Heart left ventricle (tissue), 16 donors: ENCODE measurements at places on chromosomes 3 and 15.

DNA sequence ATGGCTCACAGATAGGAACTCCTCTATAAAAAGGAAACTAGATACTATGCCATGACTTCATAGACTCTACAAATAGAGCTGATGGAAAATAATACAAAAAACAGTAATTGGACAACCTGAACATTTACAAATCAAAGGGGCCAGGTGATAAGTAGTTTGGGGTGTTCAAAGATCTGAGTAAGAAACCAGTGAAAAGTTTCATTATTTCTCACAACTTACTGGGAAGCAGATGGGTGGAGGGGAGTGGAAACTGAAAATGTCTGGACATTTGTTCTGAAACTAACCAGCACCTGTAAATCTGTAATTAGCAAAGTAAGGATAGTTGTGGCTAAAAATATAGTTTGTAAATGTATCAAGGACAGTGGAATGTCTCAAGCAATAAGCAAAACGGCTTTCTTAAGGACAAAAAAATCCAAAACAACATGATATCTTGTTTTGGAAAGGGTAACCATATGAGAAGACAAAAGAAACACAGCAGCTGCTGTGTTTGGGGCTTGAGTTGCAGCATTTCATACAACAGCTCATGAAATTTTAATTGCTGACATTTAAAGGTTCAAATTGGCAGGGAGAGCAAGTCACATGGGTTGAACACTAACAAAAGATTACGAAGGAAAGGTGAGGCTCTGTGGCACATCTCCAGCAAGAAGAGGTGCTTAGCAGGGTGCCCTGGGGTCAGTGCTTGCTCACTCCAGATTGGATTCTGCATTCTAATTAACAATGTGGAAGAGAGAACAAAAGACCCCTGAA is 26.8 kb upstream of the THBS1 start:
- no peak for DNase-seq

DNA sequence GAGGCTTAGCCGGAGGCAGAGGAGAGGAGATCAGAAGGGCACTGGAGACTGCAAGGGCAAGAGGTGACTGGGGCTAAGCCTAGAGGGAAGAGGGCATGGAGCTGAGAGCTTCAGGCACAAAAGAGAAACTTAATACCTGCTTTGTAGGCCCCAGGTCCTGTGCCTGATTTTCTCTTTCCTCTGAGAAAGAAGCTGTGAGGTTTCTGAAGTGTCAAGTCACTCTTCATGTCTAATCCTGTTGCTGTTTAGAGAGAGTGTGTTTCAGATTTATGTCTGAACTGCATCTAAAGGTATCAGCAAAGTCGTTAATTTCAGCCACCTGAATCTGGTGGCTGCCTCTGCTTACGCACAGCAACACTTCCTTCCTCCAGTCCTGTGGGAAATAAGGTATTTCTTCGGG is 106.9 kb upstream of the RNU6-1 start:
- no peak for DNase-seq

DNA sequence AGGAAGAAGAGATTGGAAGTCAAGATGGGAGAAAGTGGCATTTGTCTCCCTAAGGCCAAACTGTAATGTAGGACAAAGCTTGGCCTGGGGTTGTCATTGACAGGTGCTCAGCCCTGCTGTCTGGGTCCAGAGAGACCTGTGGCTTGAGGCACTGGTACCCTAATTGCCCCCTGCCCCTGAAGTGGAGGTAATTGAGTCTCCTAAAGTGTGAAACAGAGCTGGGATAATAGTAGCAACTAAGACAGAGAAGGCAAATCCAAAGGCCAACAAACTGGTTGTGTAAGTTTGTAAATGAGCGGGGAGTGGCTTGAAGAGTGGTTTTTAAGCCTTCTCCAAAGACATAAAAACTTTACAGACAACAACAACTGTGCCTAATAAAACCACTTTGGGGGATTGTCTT is 264.2 kb upstream of the ROPN1 start:
- DNase-seq: no peak

- DNase-seq: no peak
Measured at GRCh38 chr3:183122257-183122932, 23.1 kb upstream of the MCCC1 start.

DNA sequence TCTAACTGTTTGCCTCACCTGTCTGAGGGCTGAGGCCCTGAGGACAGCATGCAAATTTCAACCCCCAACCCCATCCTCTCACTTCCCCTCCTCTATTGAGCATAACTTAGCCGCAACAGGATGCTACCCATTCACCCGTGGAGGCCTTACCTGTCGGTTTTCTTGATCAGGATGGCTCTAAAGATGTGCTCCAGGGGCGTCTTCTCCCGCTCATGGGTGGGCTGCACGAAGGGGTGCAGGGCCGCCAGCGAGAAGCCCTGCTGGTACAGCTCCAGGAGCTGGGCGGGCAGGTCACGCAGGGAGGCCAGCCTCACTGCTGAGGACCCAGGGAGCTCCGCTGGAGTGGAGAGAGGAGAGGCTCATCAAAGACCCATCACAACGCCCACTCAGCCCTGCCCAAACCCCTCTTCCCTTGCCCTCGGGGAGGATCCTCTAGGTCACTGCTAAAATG is 79.8 kb downstream of the RFTN1 start:
- DNase-seq: no peak

- DNase-seq: no peak
Measured at GRCh38 chr15:31100738-31101137, 787 bp downstream of the TRPM1 start.

DNA sequence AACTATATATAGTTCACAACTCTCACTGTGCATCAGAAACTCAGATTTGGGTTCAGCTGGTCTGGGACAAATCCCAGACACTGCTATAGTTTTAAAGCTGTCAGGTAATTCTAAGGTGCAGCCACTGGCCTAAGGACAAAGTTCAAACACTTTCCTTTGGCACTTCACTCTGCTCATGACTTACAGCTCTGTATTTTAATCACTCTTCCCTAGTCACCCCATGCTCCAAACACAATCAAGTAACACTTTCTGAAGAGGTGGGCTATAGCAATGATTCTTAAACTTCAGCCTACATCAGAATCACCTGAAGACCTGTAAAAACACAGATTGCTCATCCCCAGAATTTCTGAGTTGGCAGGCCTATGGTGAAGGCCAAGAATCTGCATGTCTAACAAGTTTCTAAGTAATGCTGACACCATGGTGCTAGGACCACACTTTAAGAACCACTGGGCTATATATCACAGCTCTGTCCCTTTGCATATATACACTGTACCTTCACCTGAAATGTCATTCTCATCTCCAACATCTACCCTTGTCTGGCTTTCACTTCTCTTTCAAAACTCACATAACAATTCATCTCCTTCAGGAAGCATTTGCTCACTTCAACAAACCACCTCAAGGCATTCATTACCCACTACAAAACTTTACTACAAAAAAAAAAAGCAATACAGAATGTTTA is 21.4 kb downstream of the STAG1 start:
- DNase-seq: no peak

GRCh38 chr3:187066228-187066995 is 72.9 kb downstream of the RPL39L start:
- no peak for DNase-seq
